ENCODE measurements at places on chromosomes 11 and 22. TPM values are rescaled to one million over a fixed set of nuclear protein-coding genes. Genes with fewer than 3 reads are reported as not detected.

TRIM22 gene
- 367 TPM for polyA plus RNA-seq

BEST1 gene
- 0.42 TPM for polyA plus RNA-seq

LRRN4CL gene
- polyA plus RNA-seq = not detected

C1QTNF5 gene
- not detected for polyA plus RNA-seq

PRRG4 gene
- 0.04 TPM for polyA plus RNA-seq

C1QTNF4 gene
- 1.6 TPM for polyA plus RNA-seq

RNH1 gene
- 156 TPM for polyA plus RNA-seq

MMP8 gene
- not detected for polyA plus RNA-seq

ARAP1 gene
- polyA plus RNA-seq = 143 TPM

HBG2 gene
- 0.89 TPM for polyA plus RNA-seq

TMEM86A gene
- polyA plus RNA-seq = 0.40 TPM

APOL2 gene
- polyA plus RNA-seq = 20.6 TPM

ELMOD1 gene
- polyA plus RNA-seq = not detected

CACNA1I gene
- 0.07 TPM for polyA plus RNA-seq

RTN4R gene
- polyA plus RNA-seq = 0.79 TPM
